CD8-positive, alpha-beta T cell (primary cell): ENCODE measurements at places on chromosomes 7 and 10. TPM values are rescaled to one million over a fixed set of nuclear protein-coding genes. Genes with fewer than 3 reads are reported as not detected.
A peak's percentile ranks its signal among the peaks of the same experiment; 100 is the strongest.

GRCh38 chr10:107415446-107415845, 250.9 kb upstream of the SORCS1 start:
- DNase-seq, result no peak

GRCh38 chr10:118407026-118407425, 64.9 kb upstream of the FAM204A start:
- DNase-seq, result no peak

DNA sequence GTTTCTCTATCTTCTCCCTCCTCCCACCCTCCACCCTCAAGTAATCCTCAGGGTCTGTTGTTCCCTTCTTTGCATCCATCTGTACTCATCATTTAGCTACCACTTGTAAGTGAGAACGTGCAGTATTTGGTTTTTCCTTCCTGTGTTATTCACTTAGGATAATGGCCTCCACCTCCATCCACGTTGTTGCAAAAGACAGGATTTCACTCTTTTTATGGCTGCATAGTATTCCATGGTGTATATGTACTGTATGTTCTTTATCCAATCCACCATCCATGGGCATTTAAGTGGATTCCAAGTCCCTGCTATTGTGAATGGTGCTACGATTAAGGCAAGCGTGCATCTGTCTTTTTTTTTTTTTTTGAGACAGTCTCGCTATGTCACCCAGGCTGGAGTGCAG, 72.4 kb downstream of the PROSER2 start:
- DNase-seq, result no peak

DNA sequence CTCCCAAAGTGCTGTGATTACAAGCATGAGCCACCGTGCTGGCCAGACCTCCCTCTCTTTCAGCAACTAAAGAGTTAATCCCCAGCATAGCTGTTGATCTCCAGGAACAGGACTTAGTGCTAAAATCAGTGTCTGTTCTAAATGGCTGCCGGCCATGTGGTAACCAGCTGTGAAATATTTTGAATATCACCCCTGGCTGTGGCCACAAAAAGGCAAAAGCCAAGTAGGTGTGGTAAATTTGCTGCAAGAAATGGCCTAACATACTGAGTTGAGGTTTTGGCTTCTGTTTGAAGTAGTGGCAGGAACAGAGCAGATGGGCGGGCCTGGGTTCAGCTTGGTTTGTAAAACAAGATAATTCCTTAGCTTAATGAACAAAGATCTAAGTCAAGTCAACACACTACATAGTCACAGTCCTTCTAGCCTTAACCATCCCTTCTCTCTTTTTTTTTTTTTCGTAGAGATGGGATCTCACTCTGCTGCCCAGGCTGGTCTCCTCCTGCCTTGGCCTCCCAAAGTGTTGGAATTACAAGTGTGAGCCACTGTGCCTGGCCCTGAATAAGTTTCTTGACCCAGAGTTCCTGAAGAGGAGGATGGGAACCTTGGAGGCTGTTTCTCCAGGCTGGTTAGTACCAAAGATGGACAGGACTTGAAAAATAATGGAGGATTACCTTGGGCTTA, 22.7 kb upstream of the AGFG2 start:
- peak; percentile 50 for DNase-seq

- peak; percentile 29 for DNase-seq
These were observed 38.1 kb downstream of the CFAP46 start for GRCh38 chr10:132904181-132904813.

DNA sequence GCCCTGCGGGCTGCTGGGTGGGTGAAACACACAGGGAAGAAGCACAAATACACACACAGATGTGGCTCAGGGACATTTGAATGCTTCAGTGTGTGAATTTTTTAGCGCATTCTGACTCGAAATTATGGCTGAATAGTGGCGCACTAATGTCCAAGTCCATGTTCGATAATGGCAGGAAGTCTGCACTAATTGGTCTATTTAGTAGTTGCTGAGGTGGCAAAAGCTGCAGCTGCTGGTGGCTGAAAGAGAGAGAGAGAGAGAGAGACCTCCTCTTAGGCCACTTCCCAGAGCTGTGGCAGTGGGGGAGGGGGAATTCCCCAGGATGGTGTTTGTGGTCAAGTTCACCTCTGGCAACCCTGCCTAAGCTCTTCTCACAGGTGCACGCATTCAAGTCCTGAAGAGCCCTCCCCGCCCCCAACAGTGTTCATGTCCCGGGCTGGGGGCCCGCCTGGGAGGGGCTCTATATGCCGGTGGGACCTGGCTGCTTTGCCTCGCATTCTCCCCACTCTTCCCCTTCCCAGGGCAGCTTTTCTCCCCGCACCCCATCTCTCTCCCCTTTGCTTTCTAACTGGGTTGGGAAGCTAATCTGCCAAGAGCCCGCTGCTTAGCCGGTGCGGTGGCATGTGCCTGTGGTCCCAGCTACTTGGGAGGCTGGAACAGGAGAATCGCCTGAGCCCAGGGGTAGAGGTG, 6.0 kb upstream of the MNX1 start:
- DNase-seq, result no peak

- DNase-seq, result no peak
These were observed 111.3 kb downstream of the UBE2H start for GRCh38 chr7:129841465-129841864.

DNA sequence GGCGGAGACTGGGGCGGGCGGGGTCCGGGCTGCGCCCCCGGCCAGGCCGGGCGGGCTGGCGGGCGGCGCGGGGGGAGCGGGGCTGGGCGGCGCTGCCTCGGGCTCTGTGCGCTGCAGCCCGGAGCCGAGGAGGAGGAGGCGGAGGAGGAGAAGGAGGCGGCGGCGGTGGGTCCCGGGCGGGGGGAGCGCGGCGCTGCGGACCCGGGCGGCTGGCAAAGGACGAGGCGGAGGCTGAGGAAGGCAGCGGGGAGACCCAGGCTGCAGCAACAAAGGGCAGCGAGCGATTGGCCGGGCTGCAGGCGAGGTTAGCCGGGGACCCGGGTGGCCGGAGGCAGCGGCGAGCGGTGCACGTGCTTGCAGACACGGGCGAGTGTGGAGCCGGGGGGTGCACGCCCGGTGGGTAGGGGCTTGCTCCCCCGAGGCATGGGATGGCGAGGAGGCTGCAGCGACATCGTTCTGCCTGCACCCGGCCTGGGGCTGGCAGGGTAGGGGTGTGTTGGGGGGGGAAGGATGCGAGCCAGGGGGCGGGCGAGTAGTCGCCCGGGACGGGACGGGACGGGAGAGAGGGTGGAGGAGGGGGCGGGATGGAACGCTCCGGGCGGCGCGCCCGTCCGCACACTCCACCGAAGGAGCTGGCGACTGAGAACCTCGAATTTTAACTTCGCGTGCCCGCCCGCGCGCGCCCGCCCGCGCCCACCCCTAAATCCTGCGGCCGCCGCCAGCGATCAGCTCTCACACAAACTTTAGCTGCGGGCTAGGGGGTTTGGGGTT, 844 bp upstream of the KAT6B start:
- DNase-seq, result peak; percentile 60

GRCh38 chr7:6430271-6430940, 17.3 kb downstream of the DAGLB start:
- DNase-seq, result no peak

- DNase-seq, result no peak
These were observed 309.3 kb downstream of the KCNMA1 start for GRCh38 chr10:77328272-77328816.

GRCh38 chr7:30975256-30975899, 11.6 kb downstream of the GHRHR start:
- no peak for DNase-seq

DNA sequence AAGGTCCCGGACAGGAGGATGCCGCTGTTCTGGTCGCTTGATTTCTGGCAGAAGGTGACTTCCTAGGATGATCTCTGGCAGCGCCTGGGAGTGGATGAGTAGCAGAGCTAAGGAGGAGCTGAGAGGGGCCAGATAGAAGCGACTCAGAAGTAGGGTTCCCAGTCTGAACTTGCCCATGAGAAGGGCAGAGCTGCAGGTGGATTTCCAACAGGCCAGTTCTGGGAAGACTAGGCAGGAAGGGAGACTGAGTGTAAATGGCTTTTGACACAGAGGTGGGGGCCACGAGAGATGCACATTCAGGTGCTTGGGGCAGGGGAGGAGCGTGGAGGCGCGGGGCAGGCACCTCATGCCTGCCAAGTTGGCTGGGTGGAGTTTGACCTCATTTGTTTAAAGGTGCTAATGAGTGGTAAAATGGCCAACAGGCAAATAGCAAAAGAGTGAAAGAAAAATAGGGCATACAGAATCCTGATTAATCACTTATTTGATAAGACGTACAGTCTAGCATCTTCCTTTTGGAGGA, 58.8 kb downstream of the SHH start:
- no peak for DNase-seq

DNA sequence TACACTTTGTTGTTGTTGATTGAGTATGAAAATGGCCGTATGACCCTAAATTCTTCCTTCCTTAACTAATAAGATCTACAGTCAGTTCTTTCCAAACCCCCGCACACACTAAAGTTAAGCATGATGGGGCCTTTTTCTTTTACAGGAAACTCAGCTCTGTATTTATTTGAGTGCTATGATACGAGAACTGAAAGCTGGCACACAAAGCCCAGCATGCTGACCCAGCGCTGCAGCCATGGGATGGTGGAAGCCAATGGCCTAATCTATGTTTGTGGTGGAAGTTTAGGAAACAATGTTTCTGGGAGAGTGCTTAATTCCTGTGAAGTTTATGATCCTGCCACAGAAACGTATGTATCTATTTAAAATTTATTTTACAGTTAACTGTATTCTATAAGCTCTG, 14.2 kb upstream of the NUP42 start:
- no peak for DNase-seq

The IGFBP3 gene
- total RNA-seq, result 4.2 TPM

The DYDC2 gene
- total RNA-seq, result not detected

The LRRN3 gene
- 9.0 TPM for total RNA-seq

The HOXA4 gene
- not detected for total RNA-seq

The AGR2 gene
- total RNA-seq, result not detected

The MRC1 gene
- not detected for total RNA-seq

The PRTFDC1 gene
- total RNA-seq, result 0.39 TPM

The SLC26A5 gene
- 0.17 TPM for total RNA-seq

The SLC18A2 gene
- total RNA-seq, result not detected

The BUD23 gene
- 129 TPM for total RNA-seq
